Activated T-cell treated with anti-CD3 and anti-CD28 coated beads, Interleukin-2, amount 50 U/mL, for 24 hours (primary cell): ENCODE measurements at places on chromosomes 1 and 21.

DNA sequence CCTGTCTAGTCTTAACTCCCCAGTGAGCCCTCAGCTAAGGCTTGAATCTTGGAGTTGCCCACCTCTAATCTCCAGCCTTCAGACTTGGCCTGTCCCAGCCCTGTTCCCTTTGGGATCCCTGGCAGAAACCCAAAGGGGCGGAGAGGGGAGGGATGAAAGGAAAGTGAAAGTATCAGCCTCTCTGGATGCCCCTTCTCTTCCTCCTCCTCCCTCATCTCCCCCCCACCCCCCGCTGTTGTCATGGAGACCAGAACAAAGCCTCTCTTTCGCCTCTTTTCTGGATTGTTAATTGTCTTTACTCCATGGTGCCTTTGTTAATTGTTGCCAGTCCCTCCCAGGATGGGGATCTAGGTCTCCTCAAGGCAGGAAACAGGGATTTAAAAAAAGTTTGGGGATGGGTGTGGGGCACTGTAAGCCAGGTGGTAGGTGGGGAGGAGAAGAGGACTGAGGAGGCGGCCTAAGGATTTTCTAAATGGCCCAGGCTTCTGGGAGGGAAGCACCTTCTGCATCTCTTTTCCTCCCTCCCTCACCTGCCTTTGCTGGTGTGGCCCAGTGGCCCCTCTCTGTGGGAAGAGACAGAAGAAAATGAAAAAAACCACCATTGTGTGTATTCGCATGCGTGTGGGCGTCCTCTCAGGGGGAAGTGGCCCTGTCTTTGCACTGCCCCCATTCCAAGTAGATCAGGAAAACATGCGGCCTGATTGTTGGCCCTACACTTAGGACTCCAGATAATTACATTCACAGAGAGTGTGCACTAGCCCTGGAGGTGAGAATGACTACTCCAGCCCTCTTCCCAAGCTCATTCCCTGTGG is 7.5 kb upstream of the SOX13 start:
- H3K27me3 ChIP-seq: peaks cover 7% of the 10 kb centered on the region
- no peak overlapping the region for H3K4me3 ChIP-seq
- no peak for DNase-seq
- peaks cover 7% of the 10 kb centered on the region for H3K4me1 ChIP-seq
- H3K27ac ChIP-seq: no peak overlapping the region

GRCh38 chr1:94004924-94005323 is 95.7 kb upstream of the GCLM start:
- H3K27me3 ChIP-seq: peaks cover 12% of the 10 kb centered on the region
- no peaks in the 10 kb centered on the region for H3K4me1 ChIP-seq
- H3K36me3 ChIP-seq: no peaks in the 10 kb centered on the region
- no peak overlapping the region for H3K4me3 ChIP-seq

- H3K4me3 ChIP-seq: no peak overlapping the region
- H3K27ac ChIP-seq: peak overlapping the region; percentile 75
- H3K36me3 ChIP-seq: peaks cover 73% of the 10 kb centered on the region
- H3K27me3 ChIP-seq: no peaks in the 10 kb centered on the region
- H3K4me1 ChIP-seq: peaks cover 51% of the 10 kb centered on the region
Measured at GRCh38 chr1:42926235-42926878, 32.3 kb downstream of the SLC2A1 start.

DNA sequence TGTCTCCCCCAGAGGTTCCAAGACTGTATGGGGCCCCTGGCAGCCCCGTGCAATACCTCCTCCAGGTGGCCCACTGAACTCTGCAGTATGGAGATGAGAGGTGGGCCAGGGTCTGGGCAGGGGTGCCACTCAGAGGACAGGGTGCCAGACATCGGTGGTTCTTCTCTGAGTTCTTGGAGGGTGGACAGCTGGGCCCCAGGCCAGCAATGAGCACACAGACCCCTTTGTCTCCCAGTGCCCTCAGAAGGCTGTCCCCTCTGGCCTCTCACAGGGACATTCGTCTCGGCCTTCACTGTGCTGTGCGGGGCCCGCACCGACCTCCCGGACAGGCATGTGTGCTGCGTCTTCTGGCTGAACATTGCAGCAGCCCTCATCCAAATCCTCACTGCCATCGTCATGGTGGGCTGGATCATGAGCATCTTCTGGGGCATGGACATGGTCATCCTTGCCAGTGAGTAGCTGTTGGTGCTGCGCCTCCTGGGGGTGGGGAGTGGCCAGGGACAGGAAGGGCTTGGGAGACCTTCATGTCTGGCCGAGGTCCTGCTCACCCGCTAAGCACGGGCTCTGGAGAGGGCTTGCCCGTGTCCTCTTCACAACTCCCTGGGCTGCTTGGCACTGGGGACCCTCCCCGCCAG is 48.1 kb downstream of the STUM start:
- H3K4me3 ChIP-seq: no peak overlapping the region
- no peaks in the 10 kb centered on the region for H3K36me3 ChIP-seq
- H3K27ac ChIP-seq: no peak overlapping the region
- no peaks in the 10 kb centered on the region for H3K4me1 ChIP-seq

DNA sequence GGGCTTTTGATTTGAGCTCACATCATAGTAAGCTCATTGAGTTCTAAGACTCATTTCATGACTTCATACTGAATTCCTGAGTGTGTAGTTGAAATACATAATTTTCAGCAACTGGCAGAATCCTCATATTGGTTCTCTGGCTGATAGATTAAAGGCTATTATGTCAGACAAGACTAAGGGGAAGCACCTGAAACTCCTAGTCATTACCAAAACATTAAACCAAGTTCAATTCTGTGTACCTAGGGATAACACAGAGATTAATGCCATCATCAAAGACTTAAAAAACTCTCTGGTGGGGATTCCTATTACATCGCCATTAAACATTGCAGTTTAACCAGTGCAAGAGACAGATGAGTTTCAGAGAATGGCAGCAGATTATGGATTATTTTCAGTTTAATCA is 339.1 kb downstream of the PTPRC start:
- no peaks in the 10 kb centered on the region for H3K36me3 ChIP-seq
- no peaks in the 10 kb centered on the region for H3K27me3 ChIP-seq
- no peak for DNase-seq
- H3K4me3 ChIP-seq: no peak overlapping the region

DNA sequence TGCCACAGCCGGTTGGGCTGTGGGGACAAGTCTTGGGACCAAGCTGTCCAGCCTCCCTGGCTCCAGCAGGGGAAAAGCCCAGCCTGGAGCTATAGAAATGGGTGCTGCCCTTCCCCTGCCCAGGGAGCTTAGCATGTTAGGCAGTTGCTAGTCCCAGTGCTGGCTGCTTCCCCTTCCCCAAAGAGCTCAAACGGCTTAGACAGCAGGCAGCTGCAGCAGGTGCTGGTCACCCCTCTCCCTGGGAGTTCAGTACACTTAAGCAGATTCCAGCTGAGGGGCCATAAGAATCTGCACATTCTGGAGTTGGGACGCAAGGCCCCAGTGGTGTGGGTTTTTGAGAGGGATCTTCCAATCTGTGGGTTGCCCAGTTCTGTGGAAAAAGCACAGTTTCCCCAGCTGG is 11.1 kb upstream of the REG4 start:
- H3K4me3 ChIP-seq: no peak overlapping the region
- DNase-seq: no peak
- H3K36me3 ChIP-seq: no peaks in the 10 kb centered on the region

GRCh38 chr1:76668046-76668445 is 199.2 kb upstream of the ST6GALNAC5 start:
- H3K27me3 ChIP-seq: no peaks in the 10 kb centered on the region
- no peak overlapping the region for H3K4me3 ChIP-seq
- H3K36me3 ChIP-seq: no peaks in the 10 kb centered on the region
- H3K4me1 ChIP-seq: peaks cover 2% of the 10 kb centered on the region

GRCh38 chr21:31289702-31290101 is 54.4 kb downstream of the TIAM1 start:
- H3K4me3 ChIP-seq: no peak overlapping the region
- no peak for DNase-seq
- H3K4me1 ChIP-seq: peaks cover 40% of the 10 kb centered on the region
- no peaks in the 10 kb centered on the region for H3K27me3 ChIP-seq
- H3K27ac ChIP-seq: no peak overlapping the region
